CD4-positive, alpha-beta T cell treated with Interleukin-6 at 100 ng/mL for 8 hours (primary cell): ENCODE measurements at places on chromosomes 12 and 14.

DNA sequence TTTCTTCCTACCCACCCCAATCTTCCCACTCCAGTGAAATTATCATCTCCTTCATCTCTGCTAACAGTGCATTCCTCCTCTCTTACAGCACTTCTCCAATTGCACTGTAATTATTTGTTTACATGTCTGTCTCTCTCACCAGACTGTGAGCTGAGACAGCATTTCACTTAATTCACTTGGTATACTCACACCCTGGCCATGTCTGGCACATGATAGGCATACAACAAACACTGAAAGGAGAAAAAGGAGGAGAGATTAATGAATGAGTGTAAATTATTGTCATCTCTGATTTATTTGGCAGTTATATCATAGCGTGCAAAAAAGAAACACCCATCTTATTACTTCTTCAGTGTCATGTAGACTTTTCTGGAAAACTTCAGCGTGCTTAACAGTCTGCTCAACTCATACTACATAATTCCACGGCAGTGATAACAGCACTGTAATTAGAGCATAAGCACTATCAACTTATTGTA is 452.3 kb downstream of the ADAMTS20 start:
- no peak for DNase-seq

- no peak for DNase-seq
Measured at GRCh38 chr12:108668063-108668462, 34.4 kb upstream of the SELPLG start.

- no peak for DNase-seq
Measured at GRCh38 chr14:75657331-75657730, 3.3 kb downstream of the ERG28 start.

- no peak for DNase-seq
Measured at GRCh38 chr12:87086118-87086891, 830.1 kb upstream of the MGAT4C start.

- DNase-seq: no peak
Measured at GRCh38 chr12:100061814-100062213, 77.1 kb upstream of the ANKS1B start.
